Immature natural killer cell (primary cell): ENCODE measurements at places on chromosomes 4 and X.

GRCh38 chrX:85611926-85612325 is 232.5 kb upstream of the POF1B start:
- no peak for DNase-seq

DNA sequence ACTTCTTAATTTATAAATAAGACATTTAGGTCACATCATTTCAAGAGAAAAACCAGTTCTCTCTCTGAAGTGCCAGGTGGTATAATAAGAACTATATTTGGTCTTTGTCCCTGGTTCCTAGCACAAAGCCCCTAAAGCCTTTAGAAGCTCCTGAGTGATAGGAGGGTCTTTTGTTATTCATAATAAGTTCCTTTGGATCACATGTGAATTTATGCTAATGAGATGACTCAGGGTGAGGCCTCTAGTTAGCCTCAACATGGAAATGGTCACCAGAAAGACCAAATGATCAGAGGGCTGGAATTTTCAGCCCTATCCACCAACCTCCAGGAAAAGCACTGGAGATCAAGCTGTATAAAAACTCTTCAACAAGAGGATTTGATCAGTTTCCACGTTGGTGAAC is 68.1 kb upstream of the BLTP1 start:
- no peak for DNase-seq

DNA sequence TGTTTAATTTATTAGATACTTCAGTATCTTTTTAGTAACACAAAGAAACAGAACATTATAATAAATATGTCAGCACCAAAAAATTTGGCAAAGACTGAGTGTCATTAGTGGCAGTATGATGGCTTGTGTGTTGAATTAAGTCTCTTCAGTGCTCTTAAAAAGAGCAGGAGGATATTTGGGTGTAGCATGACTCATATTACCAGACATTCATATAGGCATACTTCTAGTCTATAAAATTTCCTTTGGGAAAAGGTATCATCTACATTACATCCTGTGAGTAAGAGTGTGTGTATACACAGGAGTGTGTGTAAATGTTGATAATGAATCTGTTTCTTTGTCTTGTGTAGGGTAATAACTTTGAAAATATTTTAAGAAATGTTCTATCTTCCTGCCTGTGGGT is 135.7 kb downstream of the CNKSR2 start:
- no peak for DNase-seq

GRCh38 chr4:7691982-7692381 is 247.7 kb downstream of the AFAP1 start:
- DNase-seq, result no peak

DNA sequence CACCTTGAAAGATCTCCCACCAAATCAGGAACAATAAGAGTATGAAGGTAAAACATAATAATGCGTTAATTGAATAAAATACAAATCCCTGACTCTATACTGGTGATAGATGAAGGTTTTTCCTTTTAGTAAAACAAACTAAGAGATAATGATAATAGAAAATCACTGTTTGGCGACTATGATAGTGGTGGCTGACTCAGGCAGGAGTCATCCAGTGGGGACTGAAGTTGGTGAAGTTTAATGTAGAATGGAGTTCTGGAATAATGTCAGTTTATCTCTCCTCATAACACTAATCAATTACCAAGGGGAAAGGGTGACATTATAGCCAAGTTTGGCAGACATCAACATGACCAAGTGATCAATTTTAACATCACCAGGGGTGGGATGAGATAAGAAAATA is 21.3 kb downstream of the ABCG2 start:
- no peak for DNase-seq

DNA sequence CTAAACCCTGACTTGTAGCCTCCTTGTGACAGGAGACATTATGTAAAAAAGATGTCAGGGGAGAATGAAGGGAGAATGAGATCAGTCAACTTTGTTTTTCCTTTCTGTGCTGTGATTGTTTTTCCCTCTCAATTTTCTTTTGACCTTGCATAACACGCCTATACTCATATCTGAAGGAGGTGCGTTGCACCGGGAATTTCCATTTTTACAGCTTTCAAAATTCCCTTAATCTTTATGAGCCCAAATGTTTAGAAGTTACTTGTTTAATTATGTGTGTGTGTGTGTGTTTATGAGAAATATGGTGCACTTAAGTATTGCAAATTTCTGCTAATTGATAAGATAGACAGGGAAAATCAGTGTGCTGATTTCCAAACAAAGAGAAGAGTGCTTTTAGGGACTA is 21.6 kb downstream of the SYNPO2 start:
- DNase-seq, result no peak

GRCh38 chrX:152155766-152156310 is 17.5 kb upstream of the MAGEA10 start:
- DNase-seq, result no peak

- no peak for DNase-seq
Measured at GRCh38 chr4:123553733-123554637, 157.4 kb downstream of the SPRY1 start.

GRCh38 chr4:22692736-22693135 is at the start of gene GBA3:
GBA3 (plus strand) TSS chr4:22692937.
- DNase-seq, result no peak

- DNase-seq, result no peak
Measured at GRCh38 chr4:59979061-59979460, 1221.1 kb upstream of the ADGRL3 start.

GRCh38 chr4:25863831-25864418 is 1.1 kb upstream of the SEL1L3 start:
- no peak for DNase-seq

- no peak for DNase-seq
Measured at GRCh38 chr4:78945651-78946179, 6.5 kb upstream of the PAQR3 start.

DNA sequence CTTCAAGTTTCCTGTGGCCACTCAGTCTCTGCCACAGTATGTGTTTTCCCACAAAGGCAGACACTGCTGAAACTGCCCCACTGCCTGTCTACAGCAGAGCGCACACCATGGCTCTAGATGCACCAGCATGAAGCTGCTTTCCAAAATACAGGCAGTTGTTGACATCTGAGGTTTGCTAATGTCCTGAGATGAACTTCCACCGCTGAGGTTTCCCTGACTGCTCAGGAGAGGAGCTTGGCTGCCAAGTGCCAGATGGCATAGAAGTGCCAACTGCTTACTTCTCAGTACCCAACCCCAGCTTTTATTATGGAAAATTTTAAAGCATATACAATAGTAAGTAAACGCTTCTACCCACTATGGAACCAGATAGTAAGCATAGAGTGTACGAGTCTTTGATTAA is 61.0 kb upstream of the EXOC1L start:
- DNase-seq, result no peak

GRCh38 chr4:85291226-85291625 is 183.7 kb upstream of the ARHGAP24 start:
- no peak for DNase-seq

DNA sequence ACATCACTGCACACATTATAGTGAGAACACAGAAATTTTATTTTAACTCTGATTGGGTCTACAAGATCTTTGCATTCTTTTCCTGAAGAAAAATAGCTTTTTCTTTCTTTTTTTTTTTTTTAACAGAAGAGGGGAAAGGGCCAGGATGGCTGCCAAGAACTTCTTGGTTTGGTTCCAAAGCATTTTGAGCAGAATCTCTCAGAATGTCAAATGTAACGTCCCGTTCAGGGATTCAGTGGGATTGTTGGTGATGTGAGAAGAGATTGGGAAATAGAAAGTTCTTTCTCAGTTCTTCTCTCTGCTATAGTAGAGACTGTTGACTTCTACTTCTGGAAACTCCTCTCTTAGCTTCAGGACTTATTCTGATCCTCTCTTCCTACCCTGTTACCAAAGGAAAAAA is 70.9 kb upstream of the CBR4 start:
- DNase-seq, result no peak

DNA sequence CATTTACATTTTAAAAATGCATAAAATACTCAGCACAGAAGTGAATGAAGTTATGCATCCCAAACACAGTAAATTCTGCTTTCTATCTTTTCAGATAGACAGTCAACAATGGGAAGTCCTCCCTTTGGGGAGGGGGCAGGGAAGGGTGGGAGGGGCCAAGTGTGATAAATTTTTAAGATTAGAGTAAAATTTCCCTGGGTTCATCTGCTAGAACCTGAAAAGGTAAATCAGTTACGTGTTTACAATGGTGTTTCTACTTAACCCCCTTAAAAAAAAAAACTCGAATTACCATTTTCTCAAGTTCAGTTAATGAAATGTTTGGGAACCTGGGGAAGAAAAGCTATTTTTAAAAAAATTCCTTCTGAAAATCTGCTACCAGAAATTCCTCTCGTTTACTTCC is 9.1 kb downstream of the PITX2 start:
- DNase-seq, result no peak

DNA sequence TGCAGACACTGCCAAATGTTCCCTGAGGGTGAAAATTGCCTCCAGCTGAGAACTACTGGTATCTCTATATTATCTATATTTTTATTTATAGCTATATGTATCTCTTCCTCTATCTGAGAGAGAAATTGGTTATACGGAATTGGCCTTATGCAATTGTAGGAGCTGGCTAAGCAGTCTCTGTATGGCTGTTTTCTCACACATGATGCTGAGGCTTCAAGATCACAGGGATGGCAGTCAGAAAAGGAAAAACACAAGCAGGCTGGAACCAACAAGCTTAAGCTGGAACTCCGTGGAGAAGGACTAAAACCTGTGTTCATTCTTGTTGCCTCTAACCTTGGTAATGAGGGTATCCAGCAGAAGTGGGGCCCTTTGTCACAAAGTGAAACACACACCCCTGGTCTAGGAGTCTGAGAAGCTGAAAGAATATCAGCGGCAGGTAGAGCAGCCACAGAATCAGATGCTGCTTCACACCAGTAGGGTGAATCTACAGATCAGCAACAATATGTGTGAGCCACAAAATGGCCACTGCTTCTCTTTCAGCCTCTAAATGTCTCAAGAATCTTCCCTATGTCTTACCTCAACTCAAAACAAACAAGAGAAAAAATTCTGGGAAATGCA is 166.5 kb upstream of the PPP1R2C start:
- DNase-seq, result peak; percentile 20

DNA sequence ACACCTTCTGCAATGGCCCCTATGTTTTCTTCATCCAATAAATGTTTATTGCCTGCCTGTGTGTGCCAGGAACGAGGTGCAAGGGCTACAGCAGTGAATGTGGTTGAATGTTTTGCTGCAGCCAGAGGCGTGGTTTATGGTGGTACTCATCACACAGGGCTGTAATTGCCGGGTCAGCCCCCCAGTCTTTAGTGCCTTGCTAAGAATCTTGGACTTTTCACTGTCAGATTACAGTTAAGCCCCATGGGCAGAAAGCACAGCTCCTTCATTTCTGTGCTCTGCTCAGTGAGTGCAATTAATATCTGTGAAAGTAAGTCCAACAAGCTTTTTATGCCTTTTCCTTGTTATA is 67.8 kb downstream of the TAPT1 start:
- no peak for DNase-seq

DNA sequence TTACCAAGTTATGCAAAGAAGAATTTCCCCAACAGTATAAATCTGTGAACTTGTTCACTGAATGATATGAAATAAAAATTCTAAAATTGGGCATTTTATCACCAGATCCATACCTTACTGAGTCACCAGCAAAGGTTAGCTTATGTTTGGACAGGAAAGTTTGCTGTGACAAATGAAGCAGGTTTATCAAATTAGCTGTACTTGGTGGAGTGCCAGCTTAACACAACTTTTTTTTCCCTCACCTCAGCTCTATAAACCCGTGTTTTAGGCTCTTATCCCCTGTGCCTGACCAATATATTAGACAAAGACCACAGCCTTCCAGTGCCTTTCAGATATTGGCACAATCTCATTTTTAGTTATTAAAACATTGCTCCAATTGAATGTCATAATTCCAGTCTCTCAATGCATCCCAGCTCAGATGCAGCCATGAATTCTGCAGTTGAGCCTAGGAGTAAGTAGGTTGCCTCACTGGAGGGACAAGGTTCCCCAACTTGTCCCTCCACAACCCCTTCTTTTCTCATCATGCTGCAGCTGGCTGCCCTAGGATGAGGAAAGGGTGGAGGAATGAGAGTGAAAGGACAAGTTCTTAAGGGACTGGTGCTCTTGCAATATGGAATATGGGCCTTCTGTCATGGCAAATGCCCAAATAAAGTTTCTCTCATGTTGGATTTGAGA is 27.0 kb upstream of the PDGFC start:
- no peak for DNase-seq

GRCh38 chr4:15562623-15563022 is 92.5 kb downstream of the FBXL5 start:
- no peak for DNase-seq

- DNase-seq, result no peak
Measured at GRCh38 chr4:69838977-69839376, 21.0 kb downstream of the SULT1E1 start.

GRCh38 chr4:85478576-85478975 is 3.6 kb downstream of the ARHGAP24 start:
- no peak for DNase-seq

DNA sequence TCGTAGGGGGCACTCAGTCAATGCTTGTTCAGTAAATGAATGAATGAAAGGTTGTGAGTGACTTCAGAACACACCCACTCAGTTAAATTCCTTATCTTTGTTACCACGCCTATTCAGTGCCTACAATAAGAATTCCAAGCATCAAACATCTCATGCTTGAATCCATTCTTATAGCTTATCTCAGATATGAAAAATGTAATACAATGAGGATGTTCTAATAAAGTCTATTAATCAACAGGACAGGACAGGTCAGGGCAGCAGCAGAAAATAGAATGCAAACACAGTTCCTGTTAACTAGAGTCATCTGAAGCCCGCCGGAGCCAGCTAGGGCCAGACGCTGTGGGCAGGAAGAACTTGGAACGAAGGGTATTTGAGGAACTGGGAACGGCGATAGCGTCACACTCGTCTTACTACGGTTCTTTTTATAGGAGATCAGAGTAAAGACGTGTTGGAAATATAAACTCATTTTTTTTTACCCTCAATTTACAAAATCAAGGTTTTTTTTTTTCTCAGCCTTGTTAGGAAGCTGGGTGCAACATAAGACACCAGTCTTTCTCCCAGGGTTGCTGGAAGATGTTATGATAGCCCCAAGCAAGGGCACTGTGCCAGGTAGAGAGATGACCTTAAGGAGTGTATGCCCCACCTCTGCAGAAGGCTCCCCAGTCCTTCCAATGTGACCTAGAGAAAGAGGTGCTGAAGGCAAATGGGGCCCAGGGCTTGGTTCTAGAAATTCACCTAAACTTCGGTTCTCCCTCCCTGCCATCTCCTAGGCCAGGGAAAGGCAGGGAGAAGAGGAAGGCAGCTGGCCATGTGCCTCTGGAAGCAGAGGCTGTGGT is 48.3 kb downstream of the SEL1L3 start:
- DNase-seq, result no peak

- no peak for DNase-seq
Measured at GRCh38 chr4:10079912-10080588, 36.5 kb downstream of the WDR1 start.

GRCh38 chrX:106906361-106906760 is 3.2 kb upstream of the RIPPLY1 start:
- DNase-seq, result no peak

GRCh38 chrX:12582649-12583048 is 208.6 kb upstream of the PRPS2 start:
- DNase-seq, result no peak
